Thyroid gland (tissue), 4 donors: ENCODE measurements at places on chromosomes 13 and 19.
A peak's percentile ranks its signal among the peaks of the same experiment; 100 is the strongest.

DNA sequence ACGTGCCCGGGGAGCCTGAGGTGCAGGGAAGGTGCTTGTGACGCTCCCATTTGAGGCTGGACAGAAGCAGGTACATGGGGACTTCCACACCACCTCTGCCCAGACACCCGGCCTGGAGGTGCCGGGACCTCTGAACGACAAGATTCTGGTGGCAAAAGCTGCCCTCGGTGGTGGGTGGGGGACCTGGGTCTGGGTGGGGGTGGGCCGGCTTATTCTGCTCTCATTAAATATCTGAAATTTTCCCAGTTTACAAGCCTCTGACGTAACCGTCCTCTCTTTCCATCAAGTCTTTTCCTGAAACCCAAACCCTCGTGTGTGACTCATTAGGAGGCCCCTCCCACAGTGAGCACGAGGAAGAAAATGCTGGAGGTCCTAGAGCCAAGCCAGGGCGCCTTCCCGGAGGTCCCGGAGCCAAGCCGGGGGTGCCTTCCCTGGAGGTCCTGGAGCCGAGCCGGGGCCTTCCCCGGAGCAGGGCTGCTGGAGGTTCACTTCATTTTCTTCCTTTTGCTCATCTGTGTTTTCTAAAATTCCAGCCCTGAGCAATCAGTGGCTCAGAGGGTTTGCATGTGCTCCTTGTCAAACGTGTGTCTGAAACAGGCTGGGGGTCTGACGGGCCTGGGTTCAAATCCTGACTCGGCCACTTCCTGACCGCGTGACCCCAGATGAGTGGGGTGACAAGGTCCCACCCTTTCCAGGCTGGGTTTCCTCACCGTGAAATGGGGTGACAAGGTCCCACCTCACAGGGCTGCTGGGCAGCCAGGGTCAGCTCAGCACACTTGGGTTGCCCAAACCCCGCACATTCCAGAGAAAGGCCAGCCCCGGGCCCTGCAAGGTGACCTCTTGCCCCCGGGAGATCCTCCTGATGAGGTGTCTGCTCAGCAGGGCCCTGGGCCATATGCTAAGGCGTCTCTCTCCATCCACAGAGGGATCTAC lies 10.0 kb downstream of the CFD start:
- no peak for DNase-seq
- no peak overlapping the region for H3K27ac ChIP-seq
- no peaks in the 10 kb centered on the region for H3K27me3 ChIP-seq
- peaks cover 14% of the 10 kb centered on the region for H3K36me3 ChIP-seq
- peaks cover 4% of the 10 kb centered on the region for H3K4me1 ChIP-seq

- H3K4me1 ChIP-seq = peaks cover 16% of the 10 kb centered on the region
- H3K27ac ChIP-seq = no peak overlapping the region
- no peak overlapping the region for H3K4me3 ChIP-seq
Measured at GRCh38 chr19:2487842-2488241, 11.9 kb downstream of the GADD45B start.

GRCh38 chr13:48383384-48383783 lies 29.5 kb downstream of the LPAR6 start:
- H3K4me3 ChIP-seq = no peak overlapping the region
- no peak overlapping the region for H3K27ac ChIP-seq
- H3K27me3 ChIP-seq = no peaks in the 10 kb centered on the region
- H3K36me3 ChIP-seq = no peaks in the 10 kb centered on the region
- H3K4me1 ChIP-seq = no peaks in the 10 kb centered on the region
- no peak for DNase-seq

DNA sequence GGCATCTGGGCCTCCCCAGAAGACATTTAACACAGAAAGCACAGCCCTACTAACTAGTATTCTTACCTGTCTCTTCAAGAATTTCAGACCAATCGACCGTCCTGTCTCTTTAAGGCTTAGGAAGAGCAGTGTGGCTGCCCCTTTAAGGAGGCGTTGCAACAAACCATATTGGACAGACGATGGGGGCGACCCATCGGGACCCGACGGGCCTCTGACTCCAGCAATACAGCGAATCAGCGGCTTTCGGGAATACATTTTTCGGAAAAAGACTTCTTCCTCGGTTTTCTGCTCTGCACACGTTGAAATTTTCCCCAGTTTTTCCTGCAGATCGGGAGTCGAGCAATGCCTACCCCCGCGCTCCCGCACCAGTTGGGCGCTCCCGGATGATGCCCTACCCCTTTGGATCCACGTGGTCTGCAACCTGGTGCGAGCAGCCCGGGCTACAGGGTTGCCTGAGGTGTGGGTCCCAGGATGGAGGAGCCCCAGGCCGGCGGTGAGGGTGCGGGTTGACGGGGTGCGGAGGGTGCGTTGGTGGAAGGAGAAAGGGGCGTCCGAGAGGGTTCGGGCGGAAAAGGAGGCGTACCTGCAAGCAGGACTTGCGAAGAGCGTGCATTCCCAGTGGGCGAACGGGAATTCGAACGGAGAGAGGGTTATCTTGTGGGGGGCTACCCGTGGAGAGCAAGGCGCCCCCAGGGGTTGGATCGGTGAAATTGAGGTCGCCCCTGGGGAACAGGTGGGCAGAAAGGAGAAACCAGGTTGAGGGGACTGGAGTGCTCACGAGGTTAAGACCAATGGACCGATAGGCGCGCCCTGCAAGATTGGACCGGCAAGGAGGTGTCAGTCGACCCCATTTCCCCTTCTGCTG lies at the start of gene POLR1G:
Gene POLR1G (plus strand): TSS at position 419 of the 865 bp plus-strand sequence. CDS start 53 bp downstream, at position 472.
- peak within 1 kb of the TSS; percentile 92 for H3K4me3 ChIP-seq
- no peaks in the 10 kb centered on the region for H3K36me3 ChIP-seq
- peak; percentile 78 for DNase-seq
- peaks cover 21% of the 10 kb centered on the region for H3K4me1 ChIP-seq

DNA sequence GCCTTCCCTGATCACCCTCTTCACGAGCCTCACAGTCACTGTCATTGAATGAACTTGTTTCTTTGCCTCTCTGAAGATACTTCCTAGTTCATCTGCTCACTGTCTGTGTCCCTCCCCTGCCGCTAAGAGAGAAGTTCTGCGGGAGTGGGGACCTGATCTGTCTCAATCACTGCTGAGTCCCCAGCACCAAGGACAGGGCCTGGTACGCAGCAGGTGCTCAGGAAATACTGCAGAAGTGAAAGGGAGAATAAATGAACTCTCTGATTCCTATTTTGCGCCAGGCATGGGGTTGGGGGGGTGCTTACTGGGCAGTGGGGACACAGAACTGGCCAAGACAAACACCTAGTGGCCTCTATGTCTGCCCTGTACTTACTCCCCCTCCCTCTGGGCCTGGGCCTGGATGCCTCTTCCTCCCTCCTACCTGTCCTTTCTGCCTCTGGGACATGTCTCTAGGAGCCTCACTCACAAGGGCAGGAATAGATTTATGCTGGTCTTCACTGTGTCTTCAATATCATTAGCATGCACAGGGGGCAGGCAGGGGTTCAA lies 17.5 kb downstream of the FCGBP start:
- no peaks in the 10 kb centered on the region for H3K27me3 ChIP-seq
- no peak overlapping the region for H3K4me3 ChIP-seq
- no peak for DNase-seq
- no peak overlapping the region for H3K27ac ChIP-seq

DNA sequence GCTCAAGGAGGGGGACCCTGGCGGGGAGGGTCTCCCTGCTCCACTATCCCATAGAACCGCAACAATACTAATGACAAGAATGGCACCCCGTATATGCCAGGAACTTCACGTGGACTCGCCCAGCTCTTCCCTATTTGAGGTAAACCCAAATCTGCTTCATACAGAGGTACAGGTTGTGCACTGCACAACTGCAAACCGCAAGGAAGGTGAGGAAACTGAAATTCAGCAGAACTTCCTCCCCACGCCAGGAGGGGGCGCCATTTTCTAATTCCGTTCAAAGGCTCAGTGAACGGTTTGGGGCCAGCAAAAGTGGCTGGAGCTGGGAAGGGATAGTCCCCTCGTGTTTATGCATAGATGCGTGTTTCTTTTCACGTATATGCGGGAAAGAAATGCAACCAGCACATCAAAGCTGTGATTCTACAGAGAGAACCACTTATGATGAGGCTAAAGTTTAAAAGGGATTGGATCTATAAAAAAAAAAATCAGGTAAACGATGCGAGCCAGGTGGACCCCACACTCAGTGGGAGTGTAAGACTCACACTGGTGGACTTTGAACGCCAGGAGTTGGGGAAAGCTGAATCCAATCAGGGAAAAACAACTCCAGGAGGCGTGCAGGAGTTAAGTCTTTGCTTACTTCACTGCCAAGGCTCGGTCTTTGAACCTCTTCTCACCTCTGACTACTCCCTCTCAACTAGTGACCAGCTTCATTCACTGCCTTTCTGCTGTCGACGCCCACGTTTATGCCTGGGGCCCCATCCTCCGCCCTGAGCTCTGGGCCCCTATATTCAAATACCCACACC lies 20.3 kb downstream of the C19orf81 start:
- H3K4me3 ChIP-seq = no peak overlapping the region
- no peak overlapping the region for H3K27ac ChIP-seq
- H3K4me1 ChIP-seq = peaks cover 14% of the 10 kb centered on the region
- DNase-seq = no peak

GRCh38 chr13:30759748-30760147 lies 24.4 kb downstream of the ALOX5AP start:
- no peaks in the 10 kb centered on the region for H3K27me3 ChIP-seq
- no peaks in the 10 kb centered on the region for H3K36me3 ChIP-seq
- no peak overlapping the region for H3K4me3 ChIP-seq
- DNase-seq = no peak

DNA sequence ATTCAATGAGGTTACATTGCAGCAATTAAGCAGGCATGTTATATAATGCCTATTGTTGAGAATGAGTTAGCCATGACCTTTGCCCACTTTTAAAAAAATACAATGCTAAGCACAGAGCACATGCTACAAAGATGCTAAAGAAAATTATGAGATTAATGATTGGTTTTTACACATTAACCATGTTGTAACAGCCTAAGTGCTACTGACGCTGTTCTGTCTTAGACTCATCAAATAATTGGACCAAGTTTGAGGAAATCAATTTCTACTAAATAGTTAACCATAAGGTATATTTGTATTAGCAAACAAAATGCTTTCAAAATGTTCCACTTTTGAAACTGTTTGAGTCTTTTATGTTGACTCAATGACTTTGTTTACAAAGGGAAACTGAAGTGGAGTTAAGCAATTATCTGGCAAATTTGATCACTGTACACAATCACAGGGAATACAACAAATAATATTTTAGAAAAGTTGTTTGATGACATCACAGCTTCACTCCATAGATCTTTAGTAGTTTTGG lies 14.3 kb downstream of the MIR17HG start:
- H3K4me3 ChIP-seq = no peak overlapping the region
- H3K36me3 ChIP-seq = no peaks in the 10 kb centered on the region
- H3K27me3 ChIP-seq = no peaks in the 10 kb centered on the region
- H3K4me1 ChIP-seq = no peaks in the 10 kb centered on the region
- DNase-seq = no peak

DNA sequence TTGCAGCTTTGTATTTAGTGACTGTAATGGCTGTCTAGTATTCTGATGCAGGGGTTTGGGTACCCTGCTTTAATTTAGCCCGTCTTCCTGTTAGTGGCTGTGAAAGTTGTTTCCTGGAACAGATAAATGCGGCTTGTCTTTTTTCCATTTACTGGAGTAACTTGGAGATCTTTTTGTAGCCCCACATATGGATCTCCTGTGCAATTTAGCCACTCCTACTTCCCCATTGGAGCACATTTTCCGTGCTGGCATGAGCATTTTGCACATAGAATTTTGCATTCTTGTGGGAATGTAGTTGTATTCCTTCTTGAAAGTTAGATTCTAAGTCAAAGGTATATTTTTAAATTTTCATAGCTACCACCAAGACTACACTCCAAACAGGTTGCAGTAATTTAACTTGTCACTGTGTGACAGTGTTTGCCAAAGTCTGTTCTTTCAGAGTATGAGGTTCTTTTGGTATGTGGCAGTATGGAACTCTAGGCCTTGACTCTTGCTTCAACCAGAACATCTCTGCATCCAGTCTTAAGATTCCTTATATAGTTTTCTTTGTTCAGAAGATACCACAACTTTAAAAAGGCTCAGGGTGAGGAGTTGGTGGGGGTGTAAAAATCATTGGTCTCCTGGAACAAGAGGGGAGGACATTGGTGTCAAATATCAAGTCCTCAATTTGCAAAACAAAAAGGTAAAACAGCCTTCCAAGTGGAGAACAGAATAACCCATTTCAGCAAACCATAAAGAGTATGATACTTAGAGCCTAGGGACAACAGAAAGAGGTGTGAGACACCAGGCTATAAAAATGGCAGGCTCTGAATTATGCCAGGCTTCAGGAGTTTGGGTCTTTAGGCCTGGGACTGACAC lies 21.1 kb upstream of the CCDC97 start:
- H3K4me1 ChIP-seq = no peaks in the 10 kb centered on the region
- no peaks in the 10 kb centered on the region for H3K27me3 ChIP-seq
- DNase-seq = no peak
- H3K4me3 ChIP-seq = no peak overlapping the region

DNA sequence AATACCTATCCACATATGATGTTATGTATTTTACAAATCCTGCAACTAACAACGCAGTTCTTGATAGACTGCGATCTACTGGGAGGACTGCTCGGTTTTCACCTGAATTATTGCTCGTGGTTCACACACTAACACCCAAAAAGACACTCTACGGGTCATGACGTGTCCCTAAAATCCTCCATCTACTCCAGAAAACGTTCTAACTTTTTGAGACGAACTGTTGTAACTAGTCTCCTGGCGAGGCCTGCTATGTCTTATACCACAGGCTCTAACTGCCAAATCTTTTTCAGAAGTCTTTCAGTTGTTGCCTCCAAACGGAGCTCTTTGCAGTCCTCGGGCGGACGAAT lies 108.2 kb downstream of the KCNRG start:
- H3K36me3 ChIP-seq = no peaks in the 10 kb centered on the region
- peak overlapping the region; percentile 62 for H3K4me3 ChIP-seq

DNA sequence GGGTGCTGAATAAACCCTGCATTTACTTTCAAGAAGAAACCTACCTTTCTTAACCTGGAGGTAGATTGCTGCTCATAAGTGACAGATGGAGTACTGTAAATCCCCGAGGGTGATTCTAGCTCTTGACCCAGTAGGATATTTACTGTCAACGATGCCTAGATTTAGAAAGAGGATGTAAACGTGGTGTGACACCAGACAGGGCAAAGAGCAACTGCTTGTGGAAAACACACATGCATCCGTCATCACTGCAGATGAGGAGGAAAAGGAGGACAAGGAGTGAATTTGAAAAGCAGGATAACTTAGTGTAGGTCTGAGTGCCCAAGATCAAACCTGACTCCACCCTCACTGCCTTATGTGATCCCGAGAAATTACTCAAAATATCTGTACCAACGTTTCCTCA lies 9.8 kb upstream of the CLN5 start:
- no peaks in the 10 kb centered on the region for H3K27me3 ChIP-seq
- no peaks in the 10 kb centered on the region for H3K4me1 ChIP-seq
- no peaks in the 10 kb centered on the region for H3K36me3 ChIP-seq
- H3K4me3 ChIP-seq = no peak overlapping the region
- no peak overlapping the region for H3K27ac ChIP-seq
